ENCODE measurements at places on chromosomes 13 and 19.

DNA sequence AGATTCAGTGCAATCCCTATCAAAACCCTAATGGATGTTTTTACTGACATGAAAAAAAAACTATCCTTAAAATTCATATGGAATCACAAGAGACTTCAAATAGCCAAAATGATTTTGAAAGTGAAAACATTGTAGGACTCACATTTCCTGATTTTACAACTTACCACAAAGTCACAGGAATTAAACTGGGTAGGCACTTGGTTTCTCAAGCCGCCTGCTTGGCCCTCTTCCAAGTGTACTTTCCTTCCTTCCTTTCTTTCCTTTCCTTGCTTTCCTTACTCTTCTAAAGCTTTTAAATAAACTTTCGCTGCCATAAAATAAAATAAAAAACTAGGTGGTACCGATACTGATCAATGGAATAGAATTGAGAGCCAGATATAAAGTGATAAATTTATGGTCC, 21.0 kb upstream of the CD33 start:
- no peak for DNase-seq

- no peak for DNase-seq
Observed at GRCh38 chr13:27371932-27372331, 52.5 kb upstream of the GTF3A start.

- no peak for DNase-seq
Observed at GRCh38 chr13:112105892-112106291, 38.9 kb downstream of the SOX1 start.

GRCh38 chr19:18441804-18442788, 4.2 kb upstream of the ISYNA1 start:
- no peak for DNase-seq

DNA sequence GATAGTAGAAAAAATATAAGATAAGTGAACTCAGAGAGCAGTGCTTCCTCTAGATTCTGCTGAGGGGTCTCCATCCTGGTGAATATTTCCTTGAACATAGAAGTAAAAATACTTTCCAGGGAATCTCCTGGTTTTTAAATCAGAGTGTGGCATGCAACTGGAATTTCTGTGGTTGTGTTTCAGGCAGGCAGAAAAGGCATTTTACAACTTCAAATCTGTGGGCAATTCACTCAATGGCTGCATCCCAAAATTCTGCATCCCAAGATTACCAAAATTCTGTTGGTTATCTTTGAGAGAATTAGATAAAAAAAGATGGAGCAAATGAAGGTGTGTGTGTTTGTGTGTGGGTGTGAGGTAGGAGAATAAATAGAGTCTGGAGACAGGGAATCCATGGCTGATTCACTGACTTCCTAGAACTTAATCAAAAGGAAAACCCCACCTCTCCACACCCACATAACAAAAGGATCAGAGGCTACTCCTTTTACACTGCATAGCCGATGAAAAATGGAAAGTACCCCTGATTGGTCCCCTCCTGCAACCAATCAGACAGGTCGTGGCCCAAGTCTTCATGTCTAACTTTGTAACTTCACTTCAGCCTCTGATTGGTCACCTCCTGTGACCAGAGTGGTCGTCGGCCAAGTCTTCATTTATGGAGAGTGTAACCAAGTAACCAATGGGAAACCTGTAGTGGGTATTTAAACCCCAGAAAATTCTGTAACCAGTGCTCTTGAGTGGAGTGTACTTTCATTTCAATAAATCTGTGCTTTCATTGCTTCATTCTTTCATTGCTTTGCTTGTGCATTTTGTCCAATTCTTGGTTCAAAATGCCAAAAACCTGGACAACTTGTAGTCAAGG, 112.8 kb downstream of the DLEU7 start:
- DNase-seq: no peak

GRCh38 chr13:113813749-113814434, 50.0 kb downstream of the GAS6 start:
- DNase-seq: no peak

DNA sequence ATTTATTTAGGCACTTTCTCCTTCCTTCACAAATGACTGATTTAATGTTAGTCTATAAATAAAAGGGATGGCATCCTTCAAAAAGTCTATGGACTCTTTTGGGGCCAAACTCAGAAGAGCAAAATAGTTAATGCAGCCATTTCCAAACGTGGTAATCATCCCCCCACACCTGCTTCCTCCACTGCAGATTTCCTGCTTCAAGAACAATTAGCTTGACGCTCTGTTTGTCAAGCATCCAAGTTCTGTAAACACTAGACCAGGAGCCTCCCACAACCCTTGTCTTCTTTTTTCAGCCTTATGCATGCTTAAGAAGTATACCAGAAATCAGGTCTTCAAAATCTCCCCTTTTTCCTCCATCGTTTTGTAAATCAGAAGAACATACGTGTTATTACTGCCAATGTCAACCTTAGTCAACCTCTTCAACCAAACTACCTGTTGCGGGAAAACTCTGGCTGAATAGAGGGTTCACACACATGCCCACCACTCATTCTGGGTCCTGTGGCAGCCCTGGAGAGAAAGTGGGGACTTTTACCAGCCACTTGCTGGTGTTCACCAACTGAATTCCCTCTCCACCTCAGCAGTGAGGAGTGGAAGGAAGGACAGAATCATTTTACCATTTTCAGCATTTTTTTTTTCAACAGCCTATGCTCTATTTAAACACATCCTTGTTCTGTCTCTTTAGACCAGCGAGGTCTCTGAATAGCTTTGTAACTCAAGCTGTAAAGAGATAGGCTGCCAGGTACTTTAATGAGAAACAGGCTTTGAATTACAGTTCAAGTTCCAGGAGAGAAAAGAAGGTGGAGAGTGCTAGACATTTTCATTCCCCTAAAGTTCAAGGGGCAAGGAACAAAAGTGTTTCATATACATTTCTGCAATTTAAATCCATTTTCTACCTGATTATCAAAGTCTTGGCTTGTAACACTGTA, 39.1 kb downstream of the EFNB2 start:
- DNase-seq: no peak

GRCh38 chr13:95385798-95386197, 84.5 kb upstream of the ABCC4 start:
- no peak for DNase-seq

Data from stimulated activated CD8-positive, alpha-beta memory T cell treated with anti-CD3 and anti-CD28 coated beads, Interleukin-12 subunit alpha, Interleukin-12 subunit beta, amount 100 ng/mL, for 1 hour (primary cell).